ENCODE measurements at places on chromosomes 2 and 18.
A peak's percentile ranks its signal among the peaks of the same experiment; 100 is the strongest.

DNA sequence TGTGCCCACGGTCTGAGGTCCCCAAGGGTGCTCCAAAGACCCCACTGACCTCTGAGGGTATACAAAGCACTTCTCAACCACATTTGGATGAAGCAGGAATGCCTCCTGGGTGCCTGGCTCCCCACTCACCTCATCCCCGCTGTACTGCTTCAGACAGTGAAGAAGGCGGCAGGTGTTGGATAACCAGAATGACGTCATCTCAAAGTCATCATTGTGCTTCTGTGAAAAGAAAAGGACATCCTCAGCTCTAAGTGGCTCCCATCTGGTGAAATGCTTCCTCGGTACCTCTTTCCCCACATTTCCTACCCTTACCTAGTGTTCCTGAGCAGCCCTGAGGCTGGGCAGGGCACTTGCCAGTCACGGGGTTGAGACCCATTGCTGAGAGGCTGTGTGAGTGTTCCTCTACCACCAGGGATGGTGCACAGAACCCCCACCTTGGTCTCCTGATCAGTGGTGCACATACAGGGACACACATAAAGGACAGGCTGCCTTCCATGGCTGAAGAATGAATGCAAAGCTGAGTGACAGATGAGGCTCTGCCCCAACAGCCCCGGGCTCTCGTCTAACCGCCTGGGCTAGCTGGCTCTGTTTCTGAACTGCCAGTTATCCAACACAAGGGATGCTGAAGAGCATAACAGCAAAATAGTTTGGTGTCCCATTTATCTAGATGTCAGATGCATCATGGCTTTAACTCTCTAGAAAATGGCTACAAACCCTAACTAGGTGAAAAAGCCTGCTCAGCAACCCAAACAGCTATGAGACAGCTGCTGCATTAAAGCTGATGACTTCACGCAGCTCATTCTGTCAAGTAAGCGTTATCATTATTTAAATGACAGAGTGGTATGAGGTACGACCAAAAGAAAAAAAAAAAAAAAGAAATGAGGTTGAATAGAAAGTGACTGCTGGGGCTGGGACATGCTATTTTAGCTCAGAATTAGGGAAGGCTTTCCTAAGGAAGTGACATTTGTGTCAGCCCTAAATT lies 28.2 kb upstream of the ACAA2 start:
- DNase-seq: no peak

DNA sequence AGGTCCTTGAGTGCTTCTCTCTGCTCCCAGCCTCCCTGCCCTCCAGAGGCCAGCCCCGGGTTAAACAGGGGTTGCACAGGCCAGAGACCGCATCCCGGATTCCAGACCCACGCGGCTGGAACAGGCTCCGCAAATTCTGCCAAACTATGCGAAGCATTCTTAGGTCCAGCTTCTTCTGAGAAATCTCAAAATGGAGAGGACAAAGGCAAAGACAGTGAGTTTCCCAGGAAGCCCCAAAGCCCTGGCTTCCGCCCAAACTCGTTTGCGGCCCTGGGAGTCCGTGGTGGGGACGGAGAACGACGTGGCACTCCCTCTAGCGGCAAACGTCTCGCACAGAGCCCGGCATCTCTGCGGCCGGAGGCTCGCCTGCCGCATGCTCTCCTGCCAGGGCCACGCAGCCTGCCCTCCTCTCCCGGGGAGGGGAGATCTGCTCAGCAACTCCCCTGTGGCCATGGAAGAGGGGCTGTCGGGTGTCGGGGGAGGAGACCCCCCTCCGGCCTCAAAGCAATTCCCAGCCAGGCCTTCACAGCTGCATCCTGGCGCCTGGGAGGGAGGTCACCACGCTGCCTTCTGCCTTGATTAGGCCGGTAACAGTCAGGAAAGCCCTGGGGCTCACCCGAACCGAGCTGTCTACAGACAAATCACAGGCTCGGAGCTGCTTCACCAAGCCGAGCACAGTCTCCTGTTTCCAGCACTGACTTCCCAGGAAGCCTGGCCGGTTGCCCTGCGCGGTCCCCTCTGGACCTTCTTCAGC lies 33.4 kb upstream of the KLHL29 start:
- DNase-seq: peak; percentile 73

- no peak for DNase-seq
These were observed 7.4 kb downstream of the PTGR3 start for GRCh38 chr18:75201282-75202270.

DNA sequence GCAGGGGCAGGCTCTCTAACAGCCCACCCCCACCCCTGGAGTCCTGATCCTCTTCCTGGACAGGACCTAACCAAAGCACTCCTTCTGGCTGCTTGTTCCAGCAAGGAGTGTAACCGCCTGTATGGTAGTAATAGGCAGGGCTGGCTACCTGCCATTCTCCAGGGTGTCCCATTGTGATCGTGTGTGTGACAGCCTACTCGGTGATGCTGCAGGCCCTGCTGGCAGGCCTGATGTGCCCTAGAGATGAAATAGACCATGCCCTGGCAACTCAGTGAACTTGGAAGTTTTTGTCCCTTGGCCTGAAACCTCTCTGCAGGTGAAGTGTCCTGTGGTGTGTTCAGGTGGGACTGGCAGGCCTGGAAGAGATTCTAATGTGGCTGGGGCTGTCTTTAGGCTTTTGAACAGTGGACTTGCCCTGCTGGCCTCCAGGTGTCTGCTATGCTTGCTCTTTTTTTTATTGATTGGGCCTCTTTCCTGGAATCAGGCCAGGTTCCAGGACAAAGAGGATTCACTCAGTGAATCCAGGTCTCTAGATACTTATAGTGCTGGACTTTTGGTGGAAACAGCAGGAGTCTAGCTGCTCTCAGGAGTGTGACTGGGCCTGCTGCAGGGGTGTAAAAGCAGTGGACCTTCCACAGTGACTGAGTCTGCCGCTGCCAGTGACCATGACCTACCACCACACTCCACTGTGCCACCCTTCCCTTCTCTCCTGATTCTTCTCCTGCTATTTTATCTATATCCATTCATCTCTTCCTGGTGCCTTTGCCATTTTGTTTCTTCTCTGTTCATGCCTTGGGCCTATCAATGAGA lies 132.1 kb downstream of the CTIF start:
- DNase-seq: no peak

All from adipocyte (in vitro differentiated cells).